Bone marrow (tissue), 2 donors: ENCODE measurements at places on chromosomes 7 and 10.

- DNase-seq = peak; percentile 44
These were observed 103.4 kb downstream of the SAMD9 start for GRCh38 chr7:93014410-93014809.

DNA sequence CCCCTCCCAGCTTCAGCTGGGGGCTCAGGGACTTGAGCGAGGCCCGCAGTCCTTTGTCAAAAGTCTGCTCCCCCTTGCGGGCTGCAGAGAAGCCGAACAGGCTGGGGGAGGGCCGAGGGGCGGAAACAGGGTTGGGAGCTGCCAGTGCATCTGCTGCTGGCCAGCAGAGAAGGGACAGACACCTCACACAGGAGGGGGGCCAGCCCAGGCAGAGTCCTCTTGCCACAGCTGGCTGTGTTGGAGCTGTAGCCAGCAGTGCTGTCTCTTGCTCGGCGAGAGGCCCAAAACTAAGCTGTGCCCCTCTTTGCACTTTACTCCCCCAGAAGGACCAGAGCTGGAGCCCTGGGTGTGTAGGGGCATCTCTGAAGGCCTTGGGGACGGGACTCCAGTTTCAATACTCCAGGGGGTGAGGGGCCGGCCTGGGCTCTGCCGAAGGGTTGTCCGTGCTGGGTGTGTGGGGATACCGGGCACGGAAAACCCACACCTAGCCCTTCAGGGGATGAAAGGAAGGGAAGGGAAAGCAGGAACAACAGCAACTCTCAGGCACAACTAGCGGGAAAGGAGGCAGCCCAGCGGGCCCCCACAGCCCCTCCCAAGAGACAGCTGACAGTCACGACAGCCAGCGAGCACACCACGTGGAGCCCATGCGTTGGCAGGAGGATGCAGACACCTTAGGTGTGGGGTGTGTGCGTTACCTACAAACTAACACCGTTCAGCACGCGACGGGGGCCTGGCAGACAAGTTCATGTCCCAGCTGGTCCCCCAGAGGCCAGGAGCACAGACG, 17.8 kb downstream of the YKT6 start:
- DNase-seq = no peak

DNA sequence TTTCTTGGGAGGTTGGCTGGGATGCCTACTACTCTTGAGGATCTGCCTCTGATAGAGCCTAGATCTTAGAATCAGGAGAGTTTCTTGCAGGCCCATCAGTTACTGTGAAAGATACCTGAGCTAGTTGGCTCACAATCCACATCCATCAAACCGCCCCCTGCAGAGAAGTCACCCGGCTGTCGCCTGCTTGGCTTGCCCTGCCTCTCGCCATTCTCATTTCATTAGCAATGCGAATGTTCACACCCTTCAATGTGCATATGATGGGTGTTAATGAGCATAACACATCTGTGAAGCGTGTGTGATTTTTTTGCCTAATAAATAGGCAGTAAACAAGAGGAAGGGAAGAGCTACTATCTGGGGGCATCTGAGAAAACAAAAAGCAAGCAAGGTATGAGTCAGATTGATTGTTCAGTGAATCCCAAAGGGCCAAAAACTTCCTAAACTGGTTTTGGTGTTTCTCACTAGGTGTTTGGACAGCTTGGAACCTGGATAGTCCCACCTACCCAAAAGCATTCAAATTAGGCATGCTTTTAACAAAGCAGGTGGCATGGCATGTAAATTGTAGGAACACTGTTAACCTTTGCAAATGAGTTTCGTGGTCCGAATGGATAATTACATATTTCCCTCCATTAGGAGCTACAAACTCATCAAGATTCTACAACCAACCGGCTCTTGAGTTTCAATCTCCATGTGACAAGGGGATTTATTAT, 272.3 kb upstream of the C7orf33 start:
- DNase-seq = no peak

- no peak for DNase-seq
These were observed 47.2 kb upstream of the RHEB start for GRCh38 chr7:151566897-151567320.

- DNase-seq = no peak
These were observed 103.2 kb upstream of the WAC start for GRCh38 chr10:28429573-28430216.

GRCh38 chr7:84196084-84196503, 1.5 kb upstream of the SEMA3A start:
- DNase-seq = no peak

GRCh38 chr7:100674411-100675104, 1.0 kb downstream of the GNB2 start:
- peak; percentile 62 for DNase-seq

GRCh38 chr10:101140950-101141615, 10.0 kb downstream of the TLX1 start:
- DNase-seq = no peak

DNA sequence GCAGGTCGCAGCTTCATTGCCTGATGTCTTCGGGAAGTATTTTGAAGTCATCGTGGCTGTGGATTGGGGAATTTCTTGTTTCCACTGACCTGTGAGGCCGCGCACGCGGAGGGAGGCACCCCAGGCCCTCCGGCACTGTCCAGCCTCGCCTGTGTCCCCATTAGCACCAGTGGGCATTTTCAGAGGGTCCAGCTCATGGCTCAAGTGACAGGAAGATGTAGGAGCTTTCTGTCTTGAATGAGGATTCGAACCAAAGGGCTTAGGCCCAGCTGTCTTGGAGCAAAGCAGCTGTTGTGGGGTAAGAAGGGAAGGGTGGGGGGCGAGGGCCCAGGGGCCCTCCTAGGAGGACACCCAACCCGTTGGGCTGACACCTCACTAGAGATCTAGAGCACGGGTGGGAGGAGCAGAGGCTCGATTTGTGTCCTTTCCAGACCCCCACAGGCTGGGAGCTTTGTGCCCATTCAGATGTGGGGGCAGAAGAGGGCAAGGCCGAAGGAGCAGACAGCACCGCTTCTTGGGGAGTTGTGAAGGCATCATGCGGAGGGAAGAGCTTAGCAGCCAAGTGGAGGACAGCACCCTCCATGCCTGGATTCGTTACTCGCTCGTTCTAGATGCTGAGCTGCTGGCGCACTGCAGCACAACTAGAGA, 914 bp downstream of the ZNF37A start:
- DNase-seq = no peak
